ENCODE measurements at places on chromosomes 2 and 18.

DNA sequence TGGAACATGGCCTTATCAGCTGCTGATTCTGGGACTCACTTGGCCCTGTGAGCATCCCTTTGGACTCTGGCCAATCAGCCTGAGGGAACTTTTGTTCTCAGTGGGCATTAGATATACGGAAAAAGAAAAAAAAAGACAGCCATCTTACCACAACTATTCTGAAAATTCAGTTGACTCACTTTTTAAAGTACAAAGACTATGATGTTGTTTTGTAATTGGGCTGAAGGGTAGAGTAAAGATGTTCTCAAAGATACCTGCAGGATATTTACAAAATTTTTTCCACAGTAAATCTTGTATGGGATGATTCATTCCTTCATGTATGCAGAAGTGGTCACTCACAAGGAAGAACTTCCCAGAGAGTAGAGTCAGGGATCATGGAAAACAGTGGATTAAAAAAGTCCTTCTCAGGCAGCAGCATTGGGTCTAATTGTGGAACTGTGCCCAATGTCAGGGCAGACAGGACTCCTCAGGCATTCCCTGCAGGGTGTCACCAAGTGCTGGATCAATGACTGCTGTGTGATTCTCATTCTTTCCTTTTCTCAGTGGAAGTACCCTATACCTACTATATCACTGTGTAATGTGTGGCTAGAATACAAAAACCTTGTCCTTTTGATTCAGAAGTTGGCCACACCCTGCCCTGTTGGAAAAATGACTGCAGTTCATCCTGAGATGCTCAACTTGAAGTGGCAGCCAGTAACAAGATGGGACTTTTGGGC lies 35.4 kb downstream of the SULT1C4 start:
- DNase-seq: no peak

DNA sequence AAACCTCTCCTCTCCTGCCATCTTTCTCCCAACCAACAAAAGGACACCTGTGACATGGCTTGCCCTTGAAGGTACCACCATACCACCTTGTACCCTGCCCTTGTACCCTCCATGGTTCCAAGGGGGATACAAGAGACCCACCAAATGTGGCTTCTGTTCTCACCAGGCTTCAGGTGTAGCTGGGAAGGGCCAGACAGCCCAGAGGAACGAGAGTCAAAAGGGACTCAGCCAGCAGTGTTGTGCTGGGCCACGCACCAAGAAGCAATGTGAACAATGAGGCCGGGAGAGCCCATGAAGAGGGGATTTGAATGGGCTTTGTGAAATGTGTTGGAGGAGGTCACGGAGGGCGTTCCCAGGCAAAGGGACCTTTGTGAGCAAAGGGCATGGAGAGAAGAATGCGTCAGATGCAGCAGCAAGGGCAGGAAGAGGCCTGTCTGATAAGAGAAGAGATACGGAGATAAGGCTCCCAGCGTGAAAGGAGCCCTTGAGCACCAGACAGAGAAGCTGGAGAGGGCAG lies 48.6 kb downstream of the PLB1 start:
- DNase-seq: no peak

GRCh38 chr2:160372010-160372356 lies 121.6 kb downstream of the RBMS1 start:
- no peak for DNase-seq

DNA sequence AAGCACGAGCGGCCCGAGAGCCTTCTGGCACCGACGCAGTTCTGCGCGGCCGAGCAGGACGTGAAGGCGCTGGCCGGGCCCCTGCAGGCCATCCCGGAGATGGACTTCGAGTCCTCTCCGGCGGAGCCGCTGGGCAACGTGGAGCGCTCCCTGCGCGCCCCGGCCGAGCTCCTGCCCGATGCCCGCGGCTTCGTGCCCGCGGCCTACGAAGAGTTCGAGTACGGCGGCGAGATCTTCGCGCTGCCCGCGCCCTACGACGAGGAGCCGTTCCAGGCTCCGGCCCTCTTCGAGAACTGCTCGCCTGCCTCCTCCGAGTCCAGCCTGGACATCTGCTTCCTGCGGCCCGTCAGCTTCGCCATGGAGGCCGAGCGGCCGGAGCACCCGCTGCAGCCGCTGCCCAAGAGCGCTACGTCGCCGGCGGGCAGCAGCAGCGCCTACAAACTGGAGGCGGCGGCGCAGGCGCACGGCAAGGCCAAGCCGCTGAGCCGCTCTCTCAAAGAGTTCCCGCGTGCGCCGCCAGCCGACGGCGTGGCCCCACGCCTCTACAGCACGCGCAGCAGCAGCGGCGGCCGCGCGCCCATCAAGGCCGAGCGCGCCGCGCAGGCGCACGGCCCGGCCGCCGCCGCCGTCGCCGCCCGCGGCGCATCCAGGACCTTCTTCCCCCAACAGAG lies 70.4 kb downstream of the ARHGEF33 start:
- DNase-seq: peak; percentile 49

DNA sequence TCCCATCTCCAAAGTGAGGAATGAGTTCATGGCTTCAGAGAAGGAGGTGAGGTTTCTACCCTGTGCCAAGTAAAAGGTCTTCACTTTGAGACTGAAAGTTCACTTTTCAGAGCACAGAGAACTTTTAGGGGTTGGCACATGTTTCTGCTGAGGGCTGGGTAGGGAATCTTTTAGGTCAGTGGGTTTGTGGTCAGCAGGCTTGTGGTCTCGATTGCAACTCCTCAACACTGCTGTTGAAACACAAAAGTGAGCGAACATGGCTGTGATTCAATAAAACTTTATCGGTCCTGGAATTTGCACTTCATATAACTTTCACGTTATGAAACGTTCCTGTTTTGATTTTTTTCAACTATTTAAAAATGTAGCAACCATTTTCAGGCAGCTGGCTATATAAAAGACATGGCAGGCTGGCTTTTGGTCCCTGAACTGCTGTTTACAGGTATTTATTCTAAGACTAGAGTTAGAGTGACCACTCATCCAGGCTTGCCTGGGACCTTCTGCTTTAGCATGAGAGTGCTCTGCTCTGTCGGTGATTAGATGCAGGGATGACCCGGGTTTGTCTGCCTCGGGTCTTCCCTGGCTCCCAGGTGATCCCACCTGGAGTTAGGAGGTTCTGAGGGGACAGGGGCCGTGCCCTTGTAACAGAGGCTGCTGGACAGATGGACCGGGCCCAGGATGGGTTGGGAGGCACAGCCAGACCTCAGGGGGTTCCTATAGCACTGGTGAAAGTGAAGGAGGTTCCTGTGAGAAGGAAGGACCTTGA lies 62.7 kb upstream of the TAF1B start:
- DNase-seq: no peak

DNA sequence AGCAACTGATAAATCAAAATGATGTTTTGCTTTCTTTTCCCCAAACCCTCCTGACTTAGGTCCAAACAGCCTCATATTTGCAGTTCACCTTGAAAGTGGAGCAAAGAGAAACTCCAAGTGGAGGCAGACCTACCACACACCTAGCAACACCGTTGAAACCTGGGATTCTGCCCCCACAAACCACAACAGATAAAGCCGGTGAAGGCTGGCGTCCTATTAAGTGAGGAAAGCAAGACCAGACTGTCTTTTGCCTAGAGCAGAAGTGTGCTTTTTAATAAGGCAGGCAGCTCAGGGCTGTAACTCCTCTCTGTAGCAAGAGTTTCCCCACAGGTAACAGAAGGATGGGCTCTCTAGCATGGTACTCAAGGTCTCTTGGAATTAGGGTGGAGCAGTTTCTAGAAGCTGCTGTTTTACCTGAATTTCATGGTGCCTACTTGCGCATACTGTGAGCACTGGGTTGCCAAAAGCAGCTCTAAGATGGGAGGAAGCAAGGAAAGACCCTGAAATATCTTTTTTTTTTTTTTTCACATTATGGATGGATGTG lies 336.9 kb downstream of the BCL11A start:
- no peak for DNase-seq

DNA sequence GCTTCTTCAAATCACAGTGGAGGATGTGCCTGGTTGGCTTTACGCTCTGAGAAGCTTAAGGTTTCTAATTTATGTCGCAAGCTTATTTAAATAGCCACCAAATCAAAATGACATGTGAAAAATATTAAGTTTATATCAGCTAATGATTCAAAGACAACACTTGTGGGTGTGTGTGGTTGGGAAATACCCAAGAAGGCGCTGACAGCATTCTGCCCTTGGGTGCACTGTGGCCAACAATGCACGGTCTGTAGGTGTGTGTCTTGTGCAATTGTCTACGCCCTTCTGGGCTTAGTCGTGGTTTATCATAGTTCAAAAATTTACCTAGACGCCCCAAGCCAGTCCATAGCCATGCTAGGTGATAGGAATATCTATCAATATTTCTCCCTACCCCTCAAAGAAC lies 60.9 kb downstream of the KCTD1 start:
- DNase-seq: no peak

GRCh38 chr2:85273738-85274731 lies 53.8 kb downstream of the TGOLN2 start:
- DNase-seq: no peak

GRCh38 chr2:107025869-107026380 lies 140.0 kb upstream of the ST6GAL2 start:
- no peak for DNase-seq

- DNase-seq: peak; percentile 90
Observed at GRCh38 chr2:46460241-46460921, 19.0 kb upstream of the TMEM247 start.

DNA sequence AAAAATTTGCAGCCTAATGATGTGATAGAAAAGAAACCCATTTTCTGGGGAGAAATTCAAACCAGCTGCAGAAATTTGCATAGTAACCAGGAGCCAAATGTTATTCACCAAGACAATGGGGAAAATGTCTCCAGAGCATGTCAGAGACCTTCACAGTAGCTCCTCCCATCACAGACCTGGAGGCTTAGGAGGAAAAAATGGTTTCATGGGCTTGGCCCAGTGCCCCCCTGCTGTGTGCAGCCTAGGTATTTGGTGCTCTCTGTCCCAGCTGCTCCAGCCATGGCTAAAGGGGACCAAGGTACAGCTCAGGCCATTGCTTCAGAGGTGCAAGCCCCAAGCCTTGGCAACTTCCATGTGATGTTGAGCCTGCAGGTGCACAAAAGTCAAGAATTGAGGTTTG lies 352.9 kb downstream of the PLCL1 start:
- no peak for DNase-seq

DNA sequence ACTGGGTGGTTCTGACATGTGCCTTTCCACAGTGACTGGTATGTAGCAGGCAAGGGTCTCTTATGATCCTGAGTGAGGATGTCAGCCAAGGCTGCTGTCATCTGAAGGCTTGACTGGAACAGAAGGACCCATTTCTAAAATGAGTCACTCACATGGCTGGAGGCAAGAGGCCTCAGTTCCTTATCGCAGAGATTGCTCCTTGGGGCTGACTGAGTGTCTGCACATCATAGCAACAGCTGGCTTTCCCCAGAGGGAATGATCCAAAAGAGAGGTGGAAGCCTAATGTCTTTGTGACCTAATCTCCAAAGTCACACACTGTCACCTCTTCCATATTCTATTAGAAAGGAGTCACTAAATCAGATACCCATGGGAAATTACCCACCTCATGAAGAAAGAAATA lies 114.0 kb downstream of the NEDD4L start:
- no peak for DNase-seq

- DNase-seq: no peak
Observed at GRCh38 chr2:240095556-240096523, 40.3 kb downstream of the COPS9 start.

DNA sequence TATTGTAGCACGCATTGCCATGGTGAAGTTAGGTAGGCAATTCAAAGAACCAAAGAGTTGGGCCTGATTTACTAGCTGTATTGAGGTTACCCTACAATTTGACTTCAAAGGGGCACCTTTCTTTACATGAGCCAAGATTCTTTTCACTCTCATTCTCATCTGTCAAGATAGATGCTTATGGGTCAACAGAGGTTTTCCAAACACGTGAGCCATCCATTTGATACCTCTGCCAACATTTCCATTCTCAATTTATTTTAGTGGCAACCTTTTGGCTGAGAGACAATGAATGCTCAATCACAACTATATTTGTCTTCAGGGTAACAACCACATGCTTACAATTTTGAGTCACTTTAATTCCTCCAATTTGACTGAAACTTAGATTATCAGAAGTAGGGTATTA lies 370.6 kb upstream of the CDH20 start:
- no peak for DNase-seq

DNA sequence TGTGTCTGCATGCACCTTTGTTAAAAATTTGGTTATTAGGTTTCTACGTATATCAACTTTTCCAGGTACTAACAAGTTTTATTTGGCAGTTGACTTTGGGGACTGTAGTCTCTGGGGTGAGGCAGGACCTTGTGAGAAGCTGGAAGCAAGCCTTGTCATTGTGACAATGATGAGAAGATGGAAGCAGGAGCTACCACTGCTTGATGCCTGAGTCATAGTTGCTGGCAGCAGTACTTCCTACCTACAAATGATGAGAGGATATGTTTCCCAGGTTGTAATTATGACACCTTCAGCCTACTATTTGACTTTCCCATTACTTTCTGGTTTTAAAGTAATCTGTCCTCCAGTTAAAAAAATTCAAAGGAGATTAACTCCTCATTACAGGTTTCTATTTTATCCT lies 516.3 kb downstream of the NRXN1 start:
- no peak for DNase-seq

- no peak for DNase-seq
Observed at GRCh38 chr18:10081492-10081891, 167.7 kb downstream of the VAPA start.

GRCh38 chr2:202815548-202816360 lies 55.8 kb downstream of the ICA1L start:
- peak; percentile 12 for DNase-seq

- DNase-seq: no peak
Observed at GRCh38 chr2:98729652-98730051, 1.3 kb downstream of the MGAT4A start.

- no peak for DNase-seq
Observed at GRCh38 chr2:241808721-241809382, at the start of gene NEU4. TSS of gene NEU4 (plus strand) at chr2:241809193. CDS start at chr2:241814485, 5,292 bp downstream.

GRCh38 chr2:136139631-136140030 lies 21.7 kb upstream of the CXCR4 start:
- DNase-seq: no peak

GRCh38 chr2:46988733-46989481 lies 73.3 kb upstream of the MCFD2 start:
- DNase-seq: peak; percentile 96

GRCh38 chr2:226796840-226797288 lies 2.8 kb downstream of the IRS1 start:
- DNase-seq: no peak

GRCh38 chr2:82128051-82128450 lies 1823.5 kb upstream of the LRRTM1 start:
- DNase-seq: no peak

GRCh38 chr18:42736074-42736473 lies 379.4 kb downstream of the RIT2 start:
- DNase-seq: no peak
